ENCODE measurements at places on chromosomes 12 and 14. TPM values are rescaled to one million over a fixed set of nuclear protein-coding genes. Genes with fewer than 3 reads are reported as not detected.

MIP gene
- total RNA-seq, result not detected

BCL2L2 gene
- total RNA-seq, result 0.86 TPM

KLHL33 gene
- total RNA-seq, result 0.09 TPM

CLEC4D gene
- not detected for total RNA-seq

All from CD8-positive, alpha-beta memory T cell (primary cell).